Activated T-cell treated with anti-CD3 and anti-CD28 coated beads, Interleukin-2, amount 50 U/mL, for 72 hours (primary cell): ENCODE measurements at places on chromosomes 6 and 20. TPM values are rescaled to one million over a fixed set of nuclear protein-coding genes. Genes with fewer than 3 reads are reported as not detected.

OPN5 gene
- total RNA-seq, result not detected

NANP gene
- 4.3 TPM for total RNA-seq

SLC22A23 gene
- total RNA-seq, result 1.5 TPM

PET117 gene
- 10.2 TPM for total RNA-seq

NDUFAF4 gene
- total RNA-seq, result 63.5 TPM

SAMD3 gene
- total RNA-seq, result 4.6 TPM

SLC32A1 gene
- total RNA-seq, result not detected

WASF1 gene
- total RNA-seq, result 3.3 TPM

METTL24 gene
- not detected for total RNA-seq

PRSS35 gene
- total RNA-seq, result not detected
